H7 (cell line): ENCODE measurements at places on chromosomes 2 and 18.

DNA sequence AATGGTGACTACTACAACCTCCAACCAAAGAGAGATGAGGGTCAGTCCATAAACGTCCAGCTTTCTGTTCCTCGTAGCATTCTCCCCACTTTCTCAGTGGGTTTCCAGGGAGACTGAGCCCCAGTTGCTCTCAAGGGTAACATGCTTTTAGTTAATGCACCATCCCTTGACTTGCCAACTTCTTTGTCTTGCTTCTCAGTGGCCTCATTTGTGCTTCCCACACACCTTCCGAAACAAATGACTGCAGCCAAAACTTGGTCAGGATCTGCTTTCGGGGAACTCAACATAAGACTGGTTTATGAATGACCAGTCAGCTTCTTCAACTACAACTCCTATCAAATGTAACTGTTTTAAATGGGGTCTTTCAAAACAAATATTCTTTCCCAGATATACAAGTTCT is 94.1 kb downstream of the COL6A3 start:
- no peak for DNase-seq

DNA sequence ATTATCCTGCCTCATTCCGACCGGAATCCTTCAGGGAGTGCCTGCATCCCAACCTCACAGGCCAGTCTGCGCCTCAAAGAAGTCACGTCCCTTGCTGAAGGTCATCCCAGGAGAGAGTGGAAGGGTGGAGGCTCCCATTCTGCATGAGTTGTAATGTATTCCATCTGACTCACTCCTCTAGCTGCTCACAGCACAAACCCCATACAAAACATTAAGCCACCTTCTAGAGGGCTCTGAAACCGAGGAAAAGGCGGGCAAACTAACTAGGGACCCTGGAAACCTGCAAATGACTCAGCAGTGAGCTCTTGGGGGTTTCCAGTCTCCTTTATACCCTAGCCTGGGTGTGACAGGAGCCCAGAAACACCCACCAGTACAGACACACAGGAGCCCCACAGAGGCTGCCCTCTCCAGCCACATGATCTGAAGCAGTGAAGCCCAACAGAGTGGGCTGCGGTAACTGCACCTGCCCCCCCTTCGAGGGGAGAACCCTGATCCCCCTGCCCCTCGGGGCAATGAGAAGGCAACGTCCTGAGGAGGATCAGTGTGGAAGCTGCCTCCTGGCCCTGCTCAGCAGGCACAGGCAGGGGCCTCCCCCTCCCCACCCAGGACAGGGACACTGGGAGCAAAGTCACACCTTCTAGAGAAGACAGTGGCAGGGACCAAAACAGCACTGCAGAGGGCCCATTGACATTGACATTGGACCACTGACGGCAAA is 69.3 kb upstream of the SNTG2 start:
- DNase-seq, result peak; percentile 35

GRCh38 chr2:219362524-219363164 is 25.1 kb downstream of the DNPEP start:
- no peak for DNase-seq

DNA sequence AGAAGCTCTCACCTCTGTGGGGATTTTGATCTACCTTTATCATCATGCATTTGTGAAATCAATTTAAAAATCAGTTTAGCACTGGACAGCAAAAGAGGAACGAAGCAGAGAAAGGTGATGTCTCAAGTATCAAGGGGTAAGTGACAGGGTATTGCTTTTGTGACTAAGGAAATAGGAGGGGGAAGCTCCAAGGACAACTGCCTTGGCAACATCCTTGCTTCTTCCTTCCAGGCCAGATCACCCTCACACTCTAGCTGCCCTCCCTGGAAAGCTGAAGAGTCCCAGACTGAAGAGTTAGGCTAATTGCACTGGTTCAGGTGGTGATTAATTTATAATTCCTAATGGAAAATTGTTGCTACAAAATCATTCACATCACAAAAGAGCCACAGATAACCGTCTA is 859.1 kb upstream of the ACVR2A start:
- DNase-seq, result no peak

- no peak for DNase-seq
These were observed 43.1 kb downstream of the VPS54 start for GRCh38 chr2:63976125-63976510.

DNA sequence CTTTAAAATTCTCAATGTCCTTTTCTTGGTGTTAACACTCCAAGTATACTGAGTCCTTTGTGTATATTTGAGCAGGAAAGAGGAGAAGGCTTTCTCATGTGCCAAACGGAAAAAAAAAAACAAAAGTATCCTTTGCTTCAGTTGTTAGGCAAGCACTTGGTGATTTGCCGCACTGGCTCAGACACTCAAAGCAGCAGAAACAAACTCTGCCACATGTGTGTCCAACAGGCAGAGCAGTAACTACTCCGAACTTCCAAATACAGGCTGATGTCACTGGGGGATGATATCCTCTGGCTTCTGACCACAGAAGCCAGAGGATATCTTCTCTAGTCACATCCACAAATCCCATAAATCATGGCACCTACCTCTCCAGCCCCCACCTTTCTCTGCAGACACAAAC is 108.0 kb upstream of the SALL3 start:
- DNase-seq, result peak; percentile 12

- no peak for DNase-seq
These were observed 82.4 kb downstream of the ACAA2 start for GRCh38 chr18:49730951-49731391.

DNA sequence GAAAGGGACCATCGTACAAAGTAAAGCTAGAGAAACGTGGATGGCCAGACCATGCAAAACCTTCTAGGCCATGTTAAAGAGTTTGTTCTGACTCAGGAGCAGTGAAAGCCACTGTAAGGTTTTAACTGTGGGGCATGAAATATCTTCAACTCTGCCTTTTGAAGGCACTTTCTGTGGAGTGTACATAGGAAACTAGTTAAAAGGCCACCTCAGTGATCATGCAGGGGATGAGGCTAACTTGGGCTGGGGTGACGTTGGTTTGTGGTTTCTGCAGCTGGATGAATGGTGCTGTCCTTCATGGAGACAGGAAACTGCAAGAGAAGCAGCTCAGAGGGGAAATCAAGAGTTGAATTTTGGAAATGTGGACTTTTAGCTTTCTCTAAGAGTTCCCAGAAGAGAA is 190.7 kb downstream of the CDCA7 start:
- no peak for DNase-seq

- peak; percentile 65 for DNase-seq
These were observed 188.2 kb downstream of the BCL2 start for GRCh38 chr18:63131106-63131958.

- DNase-seq, result no peak
These were observed 36.6 kb downstream of the KCNS3 start for GRCh38 chr2:17915099-17915498.

DNA sequence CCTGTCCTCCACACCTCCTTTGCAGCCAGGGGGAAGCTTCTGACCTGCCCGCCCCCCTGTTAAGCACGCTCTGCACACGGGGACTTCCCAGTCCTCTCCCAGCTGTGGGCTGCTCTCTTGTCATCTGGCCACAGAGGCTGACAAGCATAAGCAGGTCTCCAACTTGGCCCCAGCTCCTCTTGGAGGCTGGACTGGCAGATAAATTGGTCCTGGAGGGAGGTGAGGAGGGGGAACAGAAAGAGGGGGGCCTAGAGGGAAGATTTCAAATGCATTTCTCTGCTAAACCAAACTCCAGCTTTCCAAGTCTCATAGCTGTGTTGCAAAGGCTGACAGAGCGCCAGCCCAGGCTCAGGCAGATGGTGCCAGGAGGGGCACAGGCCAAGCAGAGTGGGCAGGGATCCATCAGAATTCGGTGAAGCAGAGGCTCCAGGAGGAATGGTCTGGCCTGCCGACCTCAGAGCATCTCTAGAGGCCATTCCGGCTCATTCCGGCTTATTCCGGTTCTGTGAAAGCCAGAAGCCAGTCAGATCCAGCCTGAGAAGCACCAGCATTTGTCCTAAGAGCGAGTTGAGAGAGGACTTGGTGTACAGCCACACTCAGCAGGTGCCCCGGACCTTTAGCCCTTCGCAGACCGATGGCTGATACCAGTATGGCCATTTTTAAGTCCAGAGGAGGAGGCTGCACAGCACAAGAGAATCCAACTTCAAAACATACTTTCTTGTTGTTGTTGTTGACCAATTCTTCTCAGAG is 508.9 kb upstream of the MYT1L start:
- DNase-seq, result no peak

- no peak for DNase-seq
These were observed 129.6 kb downstream of the PID1 start for GRCh38 chr2:229141424-229142025.

GRCh38 chr18:75658330-75658729 is 230.8 kb upstream of the SMIM21 start:
- DNase-seq, result no peak

DNA sequence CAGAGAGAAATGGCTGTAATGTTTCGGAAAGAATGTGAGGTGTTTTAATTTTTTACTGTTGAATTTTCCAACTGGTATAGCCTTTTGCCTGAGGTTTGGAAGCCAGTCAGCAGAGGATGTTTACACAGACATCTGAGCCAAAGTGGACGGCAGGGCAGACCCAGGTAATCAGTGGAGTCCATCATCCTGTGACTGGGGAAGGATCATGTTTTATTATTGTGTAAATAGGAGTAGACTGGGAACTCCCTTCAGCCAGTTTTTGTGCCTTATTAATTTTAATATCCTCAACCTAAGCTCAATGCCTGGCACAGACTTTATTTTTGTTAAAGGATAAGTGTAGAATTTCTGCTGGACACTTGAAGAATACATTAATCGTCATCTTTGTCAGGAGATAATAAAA is 142.0 kb upstream of the GAREM1 start:
- DNase-seq, result no peak

DNA sequence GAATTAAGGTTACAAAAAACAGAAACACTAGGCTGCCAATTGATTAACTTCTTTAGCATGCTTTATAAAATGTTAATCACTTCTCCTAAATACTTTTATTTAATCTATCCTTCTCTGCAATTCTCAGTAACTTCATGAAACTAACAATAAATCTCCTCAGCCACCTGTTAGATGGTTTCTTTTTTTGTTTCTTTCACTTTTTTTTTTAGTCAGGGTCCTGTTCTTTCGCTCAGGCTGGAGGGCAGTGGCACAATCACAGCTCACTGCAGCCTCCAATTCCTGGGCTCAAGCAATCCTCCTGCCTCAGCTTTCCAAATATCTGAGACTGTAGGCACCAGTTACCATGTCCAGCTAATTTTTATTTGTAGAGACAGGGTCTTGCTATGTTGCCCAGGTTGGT is 213.4 kb upstream of the STK17B start:
- DNase-seq, result no peak

GRCh38 chr2:147041121-147041494 is 803.7 kb upstream of the ACVR2A start:
- no peak for DNase-seq

DNA sequence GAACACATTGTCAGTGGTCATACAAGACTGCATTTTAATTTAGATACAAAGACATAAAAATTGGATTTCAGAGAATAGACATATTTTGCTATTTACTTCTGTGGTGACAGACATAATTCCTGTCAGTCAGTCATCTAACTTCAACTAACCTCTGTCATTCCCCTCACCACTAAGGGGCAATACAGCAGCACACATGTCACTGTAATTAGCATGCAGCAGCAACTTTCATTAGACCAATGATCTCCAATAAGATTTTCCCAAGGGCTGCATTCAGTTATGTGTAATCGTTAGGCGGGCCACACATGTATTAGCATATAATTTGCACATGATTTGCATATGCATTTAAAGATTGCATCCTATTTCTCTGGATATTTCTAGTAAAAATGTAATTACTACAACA is 624.5 kb downstream of the NR4A2 start:
- DNase-seq, result no peak

DNA sequence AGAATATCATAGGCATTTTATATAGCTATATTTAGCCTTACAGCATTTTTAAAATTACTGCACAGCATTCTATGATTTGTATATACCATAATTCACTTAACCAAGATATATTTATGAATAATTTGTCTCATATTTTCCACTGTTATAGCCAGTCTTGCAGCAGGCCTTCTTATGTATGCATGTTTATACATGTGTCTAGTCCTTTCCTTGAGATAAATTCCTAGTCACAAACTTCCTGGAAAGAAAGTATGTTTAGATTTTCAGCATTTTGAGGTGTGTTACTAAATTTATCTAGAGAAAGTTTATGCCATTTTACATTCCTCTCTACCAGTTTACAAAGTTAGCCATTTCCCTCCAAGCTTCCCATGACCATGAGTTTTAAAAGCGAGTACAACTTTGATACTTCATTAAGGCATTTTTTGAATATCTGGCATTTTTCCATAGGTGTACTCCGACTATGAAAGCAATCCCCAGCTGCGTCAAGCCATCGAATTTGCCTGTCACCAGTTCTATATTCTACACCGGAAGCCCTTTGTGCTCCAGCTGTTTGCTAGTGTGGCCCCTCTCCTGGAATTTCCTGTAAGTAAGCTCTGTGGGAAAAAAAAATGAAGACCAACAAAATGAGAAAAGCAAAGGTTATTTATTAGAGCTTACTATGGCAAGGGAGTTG is 59.4 kb upstream of the RPE start:
- DNase-seq, result no peak

DNA sequence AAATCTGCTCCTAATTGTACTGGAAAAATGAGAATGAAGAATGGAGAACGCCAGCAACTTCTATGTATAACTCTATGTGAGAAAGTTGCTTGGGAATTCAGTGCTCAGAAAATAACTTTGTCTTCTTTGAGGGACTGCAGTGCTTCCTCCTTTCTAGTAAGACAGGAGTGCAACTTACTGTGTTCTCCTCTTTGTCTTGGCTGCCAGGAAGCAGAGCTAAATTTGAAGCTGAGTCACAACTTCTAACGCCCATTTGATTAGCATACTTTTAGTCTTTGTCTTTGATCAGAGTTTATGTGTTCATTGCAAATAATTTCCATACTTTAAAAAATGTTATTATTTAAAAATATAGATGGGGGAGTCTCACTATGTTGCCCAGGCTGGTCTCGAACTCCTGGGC is 6.6 kb downstream of the ARHGAP25 start:
- DNase-seq, result no peak

DNA sequence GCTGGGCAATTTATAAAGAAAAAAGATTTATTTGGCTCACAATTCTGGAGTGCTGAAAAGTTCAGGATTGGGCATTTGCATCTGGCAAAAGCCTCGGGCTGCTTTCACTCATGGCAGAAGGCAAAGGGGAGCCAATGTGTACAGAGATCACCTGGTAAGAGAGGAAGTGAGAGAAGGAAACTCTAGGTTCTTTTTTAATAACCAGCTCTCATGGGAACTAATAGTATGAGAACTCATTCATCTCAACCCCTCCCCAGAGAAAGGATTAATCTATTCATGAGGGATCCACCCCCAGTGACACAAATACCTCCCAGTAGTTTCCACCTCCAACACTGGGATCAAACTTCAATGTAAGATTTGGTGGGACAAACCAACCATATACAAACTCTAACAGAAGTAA is 129.0 kb downstream of the EVA1A start:
- DNase-seq, result no peak
